ENCODE measurements at places on chromosomes 4 and X.

DNA sequence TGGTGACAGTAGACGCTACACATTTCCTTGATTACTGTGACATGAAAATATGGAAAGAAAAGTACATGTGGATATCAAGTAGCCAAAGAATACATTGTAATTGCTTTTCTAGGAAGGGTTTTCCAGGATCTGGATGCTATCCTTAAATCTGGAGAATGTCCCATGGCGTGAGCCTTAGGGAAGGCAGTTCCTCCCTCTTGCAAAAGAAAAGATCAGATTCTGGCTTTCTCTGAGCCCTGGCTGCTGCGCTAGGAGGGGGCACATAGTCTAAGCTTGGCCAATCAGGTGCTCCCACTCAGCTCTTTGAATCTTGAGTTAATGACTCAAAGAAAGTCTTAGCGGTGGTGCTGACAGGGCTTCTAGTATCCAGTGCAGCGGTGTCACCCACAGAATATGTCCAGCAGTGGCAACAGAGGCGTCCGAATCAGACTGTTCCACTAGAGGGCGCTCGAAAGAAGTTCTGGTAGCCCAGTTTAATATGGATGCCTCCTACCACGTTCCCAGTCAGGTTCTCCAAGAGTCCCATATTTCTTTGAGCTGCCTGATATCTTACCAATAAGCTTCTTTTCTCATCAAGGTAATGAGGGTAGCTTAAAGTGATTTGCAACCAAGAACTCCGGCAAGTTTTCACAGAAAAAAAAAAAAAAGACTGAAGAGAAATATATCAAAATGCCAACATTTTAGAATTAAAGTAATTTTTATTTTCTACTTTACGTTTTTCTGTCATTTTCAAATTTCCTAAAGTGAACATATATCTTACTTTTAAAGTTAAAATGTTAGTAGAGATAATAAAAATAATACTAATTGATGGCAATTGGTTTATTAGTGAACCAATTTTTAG is 213.4 kb upstream of the S100G start:
- peak; percentile 46 for DNase-seq

DNA sequence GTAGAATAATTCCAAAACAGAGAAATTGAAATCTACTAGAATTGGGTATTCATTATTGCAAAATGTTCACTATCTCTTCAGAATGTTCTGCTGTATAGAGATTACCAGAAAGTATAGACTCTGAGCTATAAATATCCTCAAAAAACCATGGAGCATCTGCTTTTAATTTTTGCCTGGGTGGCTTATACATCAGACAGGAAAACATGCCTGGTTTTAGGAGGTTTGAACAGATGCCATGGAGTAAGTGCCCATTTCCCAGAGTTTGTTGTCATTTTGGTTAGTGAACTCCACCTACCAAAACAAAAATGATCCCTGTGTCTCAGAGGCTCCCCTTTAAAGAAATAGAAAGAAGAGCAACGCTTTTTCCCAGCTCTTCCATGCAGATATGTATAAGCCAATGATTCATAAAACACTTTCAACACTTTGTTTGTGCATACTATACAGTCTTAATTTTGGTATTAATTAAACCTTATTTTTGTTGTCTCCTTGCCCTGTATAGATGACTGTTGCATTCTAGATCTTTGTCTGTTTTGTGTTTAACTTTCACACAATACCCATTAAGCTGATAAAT is 68.7 kb downstream of the MEPE start:
- no peak for DNase-seq

DNA sequence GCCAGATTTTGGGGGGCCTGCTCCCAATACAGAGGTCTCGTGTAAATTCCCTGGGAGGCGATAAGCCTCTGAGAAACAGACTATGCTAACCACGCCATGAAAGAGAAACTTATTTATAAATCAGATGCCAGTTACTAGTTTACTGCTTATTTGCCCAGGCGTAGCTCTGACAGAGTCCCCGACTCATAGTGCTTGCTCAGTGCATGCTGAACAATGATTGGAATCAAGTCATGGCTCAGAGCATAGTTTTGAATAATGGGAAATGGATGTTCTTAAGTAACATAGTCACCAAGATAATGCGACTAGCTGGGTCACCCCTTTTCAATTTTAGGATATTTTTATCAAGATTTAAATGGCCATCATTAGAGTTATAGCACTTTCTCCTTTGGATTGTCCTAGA is 39.9 kb downstream of the HTT start:
- no peak for DNase-seq

DNA sequence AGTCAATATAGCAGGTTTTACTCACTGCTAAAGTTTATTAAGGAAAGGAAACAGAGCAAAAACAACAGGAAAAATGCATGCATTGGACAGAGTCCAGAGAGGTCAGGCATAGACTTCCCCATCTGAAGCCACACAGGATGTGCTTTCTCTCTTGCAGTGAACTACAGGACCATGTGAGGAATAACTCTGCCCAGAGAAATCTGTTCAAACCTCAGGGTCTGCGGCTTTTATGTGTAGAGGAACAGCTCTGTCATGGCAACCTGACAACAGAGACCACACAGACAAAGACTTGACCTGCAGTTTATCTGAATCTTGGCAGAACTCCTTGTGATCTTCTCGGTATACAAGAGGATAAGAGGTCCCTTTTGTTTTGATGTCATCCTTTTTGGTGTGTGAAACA is 46.3 kb upstream of the LONRF3 start:
- no peak for DNase-seq

DNA sequence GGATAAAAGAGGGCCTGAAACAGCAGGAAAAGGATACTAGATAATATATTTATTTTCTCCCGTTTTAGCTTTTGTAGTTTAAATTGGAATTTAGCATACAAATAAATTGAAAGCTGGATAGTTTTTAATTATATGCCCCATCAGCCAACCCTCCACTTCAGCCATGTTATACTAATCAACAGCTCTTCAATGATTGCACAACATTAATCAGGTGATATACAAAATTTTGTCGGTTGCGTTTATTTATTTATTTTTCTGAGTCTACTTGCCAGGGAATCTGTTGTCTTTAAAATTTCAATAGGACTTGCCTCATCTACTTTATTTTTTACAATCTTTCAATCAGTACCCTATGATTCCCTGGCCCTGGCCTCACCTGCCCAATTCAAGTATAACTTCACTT is 12.1 kb downstream of the DGKK start:
- DNase-seq, result no peak

DNA sequence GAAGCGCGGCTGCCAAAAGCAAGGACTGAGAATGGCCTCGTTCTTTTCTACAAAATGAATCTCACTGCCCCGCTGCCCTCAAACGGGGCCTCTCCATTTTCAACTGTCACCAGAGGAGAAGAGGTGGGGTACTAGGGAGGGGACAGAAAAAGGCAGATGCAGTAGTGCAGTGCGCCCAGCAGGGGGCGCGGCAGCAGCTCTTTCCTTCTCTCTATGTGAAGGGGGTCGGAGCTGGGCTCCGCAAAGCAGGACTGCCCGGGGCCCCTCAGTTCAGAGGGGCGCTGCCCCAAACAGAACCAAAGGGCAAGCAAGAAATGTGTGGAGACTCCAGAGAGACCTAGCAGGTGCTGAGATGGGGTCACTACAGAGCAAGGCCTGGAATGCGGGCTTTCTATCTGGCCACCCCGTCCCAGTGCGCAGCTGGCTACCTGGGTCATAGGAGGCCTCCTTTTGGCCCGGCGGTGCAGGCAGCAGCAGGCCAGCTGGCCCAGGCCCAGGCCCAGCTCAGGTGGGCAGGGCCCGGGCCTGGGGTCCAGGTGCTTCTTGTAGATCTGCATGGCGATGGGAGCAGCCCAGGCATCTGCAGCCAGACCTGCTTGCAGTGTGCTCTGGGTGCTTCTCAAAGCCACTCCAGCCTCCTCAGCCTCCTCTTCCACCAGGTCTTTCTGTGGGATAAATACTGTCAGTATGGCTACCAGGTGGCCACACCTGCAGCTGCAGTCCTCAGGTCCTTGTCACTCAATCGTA is 5.9 kb downstream of the IRAK1 start:
- no peak for DNase-seq

GRCh38 chrX:53239474-53239873 is 14.5 kb upstream of the KDM5C start:
- DNase-seq, result peak; percentile 33

GRCh38 chr4:7721984-7722551 is 217.6 kb downstream of the AFAP1 start:
- no peak for DNase-seq

DNA sequence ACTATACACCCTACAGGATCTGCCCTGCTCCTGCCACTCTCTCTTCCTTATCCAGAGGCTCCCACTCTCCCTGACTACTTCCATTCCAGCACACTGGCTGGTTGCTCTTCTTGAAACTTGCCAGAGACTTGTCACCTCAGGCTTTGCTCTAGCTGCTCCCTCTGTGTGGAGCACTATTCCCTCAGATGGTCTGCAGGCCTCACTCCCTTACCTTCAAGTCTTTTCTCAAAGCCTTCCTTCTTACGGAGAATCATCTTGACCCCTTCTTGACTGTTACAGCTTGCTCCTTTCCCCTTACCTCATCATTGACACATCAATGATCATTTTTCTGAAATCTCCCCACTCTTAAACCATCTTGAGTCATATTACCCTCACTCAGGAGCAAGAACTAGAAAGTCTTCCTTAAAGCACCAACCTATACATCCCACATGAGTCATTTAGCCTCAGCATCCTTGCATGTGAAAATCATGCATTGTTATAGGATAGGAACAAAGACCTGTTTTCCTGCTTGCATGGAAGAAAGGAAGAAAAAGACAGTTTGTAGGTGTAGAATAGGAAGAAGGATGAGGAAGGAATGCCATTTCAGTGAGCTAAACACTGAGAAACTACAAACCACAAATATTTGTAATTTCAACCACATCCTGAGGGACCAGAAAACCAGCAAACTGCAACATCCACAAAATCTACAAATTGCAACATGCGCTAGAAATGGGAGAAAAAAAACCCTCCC is 55.7 kb downstream of the ANTXR2 start:
- DNase-seq, result no peak

DNA sequence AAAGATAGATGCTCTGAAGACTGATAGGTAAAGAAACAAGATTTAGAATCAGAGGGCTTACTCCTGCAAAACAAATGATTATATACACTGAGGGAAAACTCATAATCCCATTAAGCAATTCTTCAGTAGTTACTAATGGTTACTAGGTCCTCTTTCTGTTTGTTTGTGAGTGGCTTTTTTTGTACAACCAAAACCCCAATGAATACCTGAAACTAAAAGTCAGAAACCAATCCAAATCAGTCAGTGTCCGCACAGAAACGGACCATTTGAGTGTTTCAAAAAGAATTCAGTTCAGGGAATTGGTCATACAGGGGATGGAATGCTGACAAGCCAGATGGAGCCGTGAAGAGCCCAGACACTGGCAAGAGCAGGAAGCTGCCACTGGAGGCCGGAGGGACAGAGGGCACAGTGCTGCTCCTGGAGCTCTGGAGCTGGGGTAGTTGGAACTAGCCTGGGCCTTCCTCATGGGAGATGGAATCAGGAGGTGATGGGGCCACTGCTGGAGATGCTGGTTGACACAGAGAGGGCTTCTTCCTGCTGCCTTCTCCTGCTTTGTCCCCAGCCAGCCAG is 31.9 kb downstream of the SETD7 start:
- DNase-seq, result no peak

GRCh38 chr4:124019749-124020549 is 623.4 kb downstream of the SPRY1 start:
- DNase-seq, result no peak

DNA sequence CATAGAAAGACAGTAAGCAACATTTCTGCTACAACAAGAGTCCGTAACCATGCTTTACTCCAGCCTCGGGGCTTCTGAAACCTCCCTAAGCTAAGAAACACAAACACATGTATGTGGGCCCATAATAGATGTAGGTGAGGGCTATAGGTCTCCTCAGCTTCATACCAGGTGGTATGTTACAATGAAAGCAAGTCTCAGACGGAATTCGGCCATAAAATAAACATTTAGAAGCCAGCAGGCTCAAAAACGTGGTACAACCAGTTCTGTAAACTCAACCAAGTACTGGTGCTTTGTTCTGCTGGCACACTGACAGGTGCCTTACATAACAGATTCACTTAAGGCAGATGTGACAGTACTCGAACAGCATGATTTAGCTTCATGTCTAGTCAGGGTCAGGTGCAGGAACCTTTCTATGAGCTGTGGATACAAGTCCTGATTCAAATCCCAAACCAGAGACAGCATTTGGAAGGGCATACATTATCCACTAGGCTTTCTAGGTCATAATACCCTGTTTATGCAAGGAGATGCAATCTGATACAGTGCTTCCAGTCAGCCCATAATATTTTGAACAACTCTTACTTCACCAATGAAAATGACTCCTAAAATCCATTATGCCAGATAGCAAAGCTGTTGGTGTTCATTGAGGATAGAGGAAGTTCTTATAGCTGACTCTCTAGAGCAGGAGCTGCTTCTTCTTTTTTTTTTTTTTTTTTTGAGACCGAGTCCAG is 113.8 kb upstream of the ENPP6 start:
- no peak for DNase-seq

DNA sequence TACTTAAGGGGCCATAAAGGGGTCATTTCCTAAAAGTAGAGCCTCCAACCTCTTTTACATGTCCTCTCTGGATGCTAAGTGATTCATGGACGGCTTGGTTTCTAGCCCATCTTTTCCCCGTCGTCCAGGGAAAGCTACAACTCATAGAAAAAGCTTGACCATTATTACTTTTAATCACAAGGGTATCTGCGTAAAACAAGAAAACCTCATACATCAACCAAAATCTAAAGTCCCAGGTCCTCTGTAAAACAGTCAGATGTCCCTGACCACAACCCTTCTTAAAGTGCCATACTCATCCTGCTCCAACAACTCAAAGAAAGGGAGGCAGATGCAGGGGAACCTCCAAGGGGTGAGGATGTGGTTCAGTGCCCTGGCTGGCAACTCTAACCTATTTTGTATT is 29.6 kb downstream of the ADGRA3 start:
- DNase-seq, result no peak
